HT1080 (cell line): ENCODE measurements at places on chromosomes 3 and 15. TPM values are rescaled to one million over a fixed set of nuclear protein-coding genes. Genes with fewer than 3 reads are reported as not detected.

Gene TJP1
- total RNA-seq, result 19.1 and 21.9 TPM in 2 replicates

Gene TMEM158
- total RNA-seq, result 248 and 364 TPM in 2 replicates

Gene SRGAP3
- 0.37 and 0.69 TPM in 2 replicates for total RNA-seq

Gene MED12L
- 1.5 and 2.0 TPM in 2 replicates for total RNA-seq

Gene ARIH2
- total RNA-seq, result 109 and 119 TPM in 2 replicates
